ENCODE measurements at places on chromosomes 11 and 22.

- DNase-seq: no peak
Observed at GRCh38 chr11:114775875-114776621, 97.7 kb downstream of the NXPE2 start.

DNA sequence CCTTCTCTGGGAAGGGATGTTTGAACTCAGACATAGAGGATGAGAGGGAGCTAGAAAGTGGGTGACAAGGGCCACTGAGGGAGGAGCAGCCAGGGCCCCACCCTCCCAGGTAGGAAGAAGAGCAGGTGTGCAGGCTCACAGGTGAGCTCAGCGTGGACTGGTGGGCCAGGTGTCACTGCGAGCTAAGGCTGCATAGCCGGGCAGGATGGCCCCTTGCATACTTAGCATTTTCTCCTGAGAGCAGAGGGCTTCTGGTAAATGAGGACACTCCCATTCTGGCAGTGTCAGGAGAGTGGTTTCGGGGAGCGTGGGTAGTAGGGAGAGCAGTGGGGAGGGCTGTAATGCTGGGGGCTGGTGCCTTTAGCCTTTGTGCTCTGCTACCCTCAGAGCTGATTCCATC, 843.4 kb downstream of the TBC1D22A start:
- DNase-seq: no peak

DNA sequence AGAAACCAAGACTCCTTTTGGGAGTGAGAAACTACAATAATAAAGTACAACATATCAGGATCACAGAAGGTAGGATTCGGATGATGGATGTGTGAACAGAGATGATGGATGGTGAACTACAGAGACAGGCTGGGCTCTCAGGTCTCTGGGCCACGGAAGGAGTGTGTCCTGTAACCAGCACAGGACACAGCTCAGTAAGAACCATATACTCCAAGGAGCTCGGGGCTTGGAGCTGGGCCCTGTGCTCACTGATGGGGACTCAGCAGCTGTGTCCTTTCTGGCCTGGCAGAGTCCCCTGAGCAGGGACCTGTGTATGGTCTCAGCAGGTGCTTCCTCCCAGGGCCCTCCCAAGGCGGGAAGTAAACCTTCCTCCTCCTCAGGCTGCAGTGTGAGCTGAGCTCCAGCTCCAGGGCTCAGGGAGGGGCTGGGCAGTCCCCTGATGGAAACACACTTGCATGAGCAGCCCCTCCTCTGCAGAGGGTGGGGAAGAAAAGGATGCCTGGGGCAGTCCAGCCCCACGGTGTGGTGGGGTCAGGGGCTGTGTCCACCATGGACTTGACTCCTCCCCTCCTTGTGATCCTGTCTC, 39.8 kb upstream of the TOP3B start:
- DNase-seq: no peak

DNA sequence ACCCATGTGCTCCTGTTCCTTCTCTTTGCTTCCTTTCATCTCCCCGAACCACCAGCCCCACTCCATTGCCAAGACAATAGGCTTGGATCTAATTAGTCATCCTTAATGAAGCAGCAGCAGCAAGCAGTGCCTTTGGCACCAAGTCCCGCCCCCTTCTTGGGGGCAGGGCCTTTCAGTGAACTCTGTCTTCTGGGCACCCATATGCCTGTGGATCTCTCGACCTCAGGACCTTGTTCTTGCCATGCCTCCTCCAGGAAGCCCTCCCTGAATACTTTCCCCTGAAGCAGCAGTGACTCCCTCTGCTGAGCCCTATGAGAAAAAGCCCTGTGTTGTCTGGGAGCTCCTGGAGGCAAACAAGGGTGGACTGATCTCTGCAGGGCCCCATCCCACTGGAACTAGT, 32.1 kb downstream of the ARHGEF17 start:
- no peak for DNase-seq

DNA sequence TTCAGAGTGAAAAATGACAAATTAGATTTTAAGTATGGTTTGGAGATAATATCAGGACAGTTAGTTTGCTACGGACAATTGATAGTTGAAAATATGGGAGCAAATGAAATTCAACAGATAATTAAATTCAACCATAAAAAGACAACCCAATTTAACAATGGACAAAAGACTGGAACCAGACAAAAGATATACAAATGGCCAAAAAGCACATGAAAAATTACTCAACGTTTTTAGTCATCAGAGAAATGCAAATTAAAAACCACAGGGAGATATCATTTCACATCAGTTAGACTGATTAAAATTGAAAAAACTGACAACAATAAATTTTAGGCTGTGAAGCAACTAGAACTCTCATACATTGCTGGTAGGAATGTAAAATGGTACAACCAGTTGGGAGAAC, 27.2 kb downstream of the SIK2 start:
- no peak for DNase-seq

- DNase-seq: no peak
Observed at GRCh38 chr11:44784436-44784760, 57.6 kb downstream of the TSPAN18 start.

- DNase-seq: peak; percentile 56
Observed at GRCh38 chr22:42902875-42903510, 45.9 kb upstream of the ARFGAP3 start.

DNA sequence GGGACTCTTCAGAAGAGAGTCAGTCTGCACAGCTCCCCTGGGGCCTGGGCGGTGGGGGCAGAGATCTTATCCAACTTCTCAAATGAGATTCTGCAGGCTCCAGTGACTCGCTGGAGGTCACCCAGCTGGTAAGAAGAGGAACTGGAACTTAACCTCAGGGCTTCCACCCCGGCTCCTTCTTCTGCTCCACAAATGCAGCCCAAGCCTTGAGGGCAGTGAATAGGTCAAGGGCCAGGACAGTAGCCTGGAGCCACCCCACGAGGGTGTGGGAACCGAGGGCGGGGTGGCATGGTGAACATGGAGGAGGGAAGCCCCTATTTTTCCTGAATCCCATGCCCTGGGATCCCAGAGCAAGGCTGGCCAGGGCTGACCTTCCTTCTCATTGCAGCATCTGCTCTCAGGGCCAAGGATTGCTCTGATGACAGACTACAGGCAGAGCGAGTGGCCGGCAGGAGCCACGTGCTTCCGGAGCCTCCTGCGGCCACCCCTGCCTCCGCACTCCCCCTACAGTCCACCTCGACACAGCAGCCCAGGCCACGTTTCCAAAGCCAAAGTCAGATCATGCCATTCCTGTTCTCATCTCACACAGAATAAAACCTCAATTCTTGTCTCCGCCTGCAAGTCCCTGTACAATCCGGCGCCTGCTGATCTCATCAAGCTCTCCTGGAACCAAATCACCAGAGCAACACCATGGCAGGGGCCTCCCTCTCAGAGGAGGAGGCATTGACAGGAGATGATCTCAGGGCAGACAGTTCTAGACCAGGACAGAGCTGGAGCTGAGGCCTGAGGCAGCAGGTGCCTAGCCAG, 21.1 kb upstream of the UPK3A start:
- DNase-seq: peak; percentile 34

DNA sequence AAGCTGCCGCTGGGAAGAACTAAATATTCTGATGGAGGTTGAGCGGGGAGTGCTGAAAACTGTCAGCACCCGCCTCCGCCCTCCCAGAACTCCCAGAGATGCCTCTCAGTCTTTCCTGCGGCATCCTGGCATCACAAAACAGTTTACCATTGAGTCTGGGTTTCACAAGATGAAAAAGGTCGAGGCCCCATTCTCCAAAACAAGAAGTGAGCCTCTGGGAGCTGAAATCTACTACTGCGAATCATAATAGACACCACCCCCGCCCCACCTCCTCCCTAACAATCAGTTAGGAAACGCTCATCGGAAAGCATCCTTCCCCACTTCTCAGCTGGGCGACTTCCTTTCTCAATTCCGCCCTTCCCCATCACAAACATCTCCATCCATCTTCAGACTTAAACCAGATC, 1.0 kb downstream of the SUN2 start:
- no peak for DNase-seq

- no peak for DNase-seq
Observed at GRCh38 chr11:24386546-24387397, 110.1 kb upstream of the LUZP2 start.

DNA sequence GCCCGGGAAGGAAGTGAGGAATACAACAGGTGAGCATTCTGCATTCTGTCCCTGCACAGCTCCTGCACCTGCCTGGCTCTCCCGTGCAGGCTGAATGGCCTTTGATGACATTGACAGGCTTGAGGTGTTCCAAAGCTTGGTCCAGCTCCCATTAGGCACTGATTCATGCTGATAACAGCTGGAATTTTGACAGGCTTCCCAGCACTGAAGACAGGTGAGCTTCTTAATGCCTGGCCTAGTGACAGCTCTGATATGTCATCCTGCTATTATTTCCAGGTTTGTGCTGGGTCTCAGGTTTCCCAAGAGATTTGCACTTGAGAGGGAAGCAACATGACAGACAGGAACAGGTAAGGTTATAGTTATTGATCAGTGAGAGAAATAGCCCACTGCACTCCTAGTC, 58.0 kb upstream of the MTNR1B start:
- no peak for DNase-seq

GRCh38 chr22:26559961-26560575, 29.9 kb downstream of the TPST2 start:
- no peak for DNase-seq

DNA sequence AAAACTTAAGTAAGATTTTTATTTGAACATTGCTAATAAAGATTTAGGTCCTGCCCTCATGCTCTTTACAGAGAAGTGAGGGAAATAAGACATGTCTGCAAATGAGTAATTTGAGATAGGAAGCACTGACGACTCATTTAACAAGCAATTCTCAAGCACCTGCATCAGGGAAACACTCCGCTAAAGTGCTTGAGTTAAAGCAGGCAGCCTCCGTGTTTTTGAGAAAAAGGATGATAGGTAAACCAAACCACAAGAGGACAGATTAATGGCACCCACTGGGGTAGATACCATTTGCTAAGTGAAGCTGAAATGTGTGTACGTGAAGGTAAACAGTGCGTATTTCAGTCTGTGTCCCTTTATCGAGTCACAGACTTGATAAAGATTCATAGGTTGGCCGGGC, 184.6 kb upstream of the CARD18 start:
- DNase-seq: no peak

GRCh38 chr22:19062943-19063308, 59.3 kb downstream of the DGCR2 start:
- no peak for DNase-seq

DNA sequence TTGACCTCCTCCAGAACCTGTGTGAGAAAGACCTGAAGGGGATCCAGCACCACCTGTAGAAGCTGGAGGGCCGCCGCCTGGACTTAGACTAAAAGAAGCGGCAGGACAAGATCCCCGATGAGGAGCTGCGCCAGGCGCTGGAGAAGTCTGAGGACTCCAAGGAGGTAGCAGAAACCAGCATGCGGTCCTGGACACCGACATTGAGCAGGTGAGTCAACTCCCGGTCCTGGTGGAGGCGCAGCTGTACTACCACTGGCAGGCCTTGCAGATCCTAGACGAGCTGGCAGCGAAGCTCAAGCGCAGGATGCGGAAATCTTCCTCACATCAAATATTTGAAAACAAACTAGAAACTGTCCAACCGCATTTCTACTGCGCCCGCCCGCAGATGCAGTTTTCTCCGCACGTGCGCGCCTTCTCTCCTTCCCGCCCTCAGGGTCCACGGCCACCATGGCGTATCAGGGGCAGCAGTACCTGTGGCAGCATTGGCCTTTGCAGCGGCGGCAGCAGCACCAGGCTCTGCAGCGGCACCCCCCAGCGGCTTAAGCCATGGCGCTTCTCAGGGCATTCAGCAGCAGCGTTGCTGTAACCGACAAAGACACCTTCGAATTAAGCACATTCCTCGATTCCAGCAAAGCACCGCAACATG, 10.2 kb downstream of the CLDN25 start:
- DNase-seq: no peak

DNA sequence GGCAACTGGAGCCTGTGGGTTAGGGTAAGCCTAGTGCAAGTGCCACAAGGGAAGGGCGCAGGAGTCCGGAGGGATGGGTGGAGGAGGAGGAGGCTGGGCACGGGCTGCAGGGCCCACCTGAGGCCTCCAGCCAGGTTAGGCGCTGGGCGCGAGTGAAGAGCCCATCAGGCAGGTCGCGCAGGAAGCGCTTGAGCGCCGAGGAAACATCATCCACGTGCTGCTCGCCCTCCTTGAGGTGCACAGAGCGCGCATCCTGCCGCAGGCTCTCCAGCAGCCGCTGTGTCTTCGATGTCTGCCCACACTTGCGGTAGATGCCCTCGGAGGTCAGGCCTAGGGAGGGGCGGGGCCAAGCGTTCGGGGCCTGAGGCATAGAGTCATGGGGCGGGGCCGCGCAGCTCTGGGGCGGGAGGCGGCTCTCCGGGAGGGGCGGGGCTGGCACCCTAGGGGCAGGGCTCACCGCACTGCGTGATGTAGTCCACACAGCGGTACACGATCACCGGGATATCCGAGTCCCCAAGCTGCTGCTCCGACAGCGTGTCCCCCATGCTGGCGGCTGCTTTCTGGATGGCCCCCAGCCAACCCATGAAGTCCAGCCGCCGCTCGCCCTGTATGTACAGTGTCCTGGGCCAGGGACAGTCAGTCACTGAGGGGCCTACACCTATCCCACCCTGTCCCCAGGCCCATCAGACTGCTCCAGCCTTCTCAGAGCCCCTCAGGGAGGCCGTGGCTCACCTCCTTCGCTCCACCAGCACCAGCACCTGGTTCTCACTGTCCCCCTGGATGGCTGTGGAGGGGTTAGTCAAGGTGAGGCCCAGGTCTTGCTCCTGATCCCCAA, 22.9 kb upstream of the PDE2A start:
- DNase-seq: no peak

DNA sequence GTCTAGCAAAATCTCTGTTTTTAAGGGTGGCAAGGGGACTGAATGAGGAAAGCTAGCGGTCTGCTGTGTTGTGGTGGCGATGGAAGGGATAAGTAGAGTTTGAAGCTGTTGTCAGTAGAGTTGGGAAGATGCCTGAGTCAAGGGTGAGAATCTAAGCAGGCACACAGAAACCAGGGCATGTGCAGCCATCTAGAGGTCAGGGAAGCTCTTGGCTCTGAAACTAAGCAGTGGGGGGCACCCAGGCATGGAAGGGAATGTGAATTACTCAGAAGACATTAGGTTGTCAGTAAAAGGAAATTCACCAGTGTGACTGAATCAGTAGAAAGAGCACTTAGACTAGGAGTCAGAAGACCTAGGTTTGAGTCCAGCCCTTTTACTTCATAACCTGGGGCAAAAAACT, 15.4 kb downstream of the BMAL1 start:
- no peak for DNase-seq

DNA sequence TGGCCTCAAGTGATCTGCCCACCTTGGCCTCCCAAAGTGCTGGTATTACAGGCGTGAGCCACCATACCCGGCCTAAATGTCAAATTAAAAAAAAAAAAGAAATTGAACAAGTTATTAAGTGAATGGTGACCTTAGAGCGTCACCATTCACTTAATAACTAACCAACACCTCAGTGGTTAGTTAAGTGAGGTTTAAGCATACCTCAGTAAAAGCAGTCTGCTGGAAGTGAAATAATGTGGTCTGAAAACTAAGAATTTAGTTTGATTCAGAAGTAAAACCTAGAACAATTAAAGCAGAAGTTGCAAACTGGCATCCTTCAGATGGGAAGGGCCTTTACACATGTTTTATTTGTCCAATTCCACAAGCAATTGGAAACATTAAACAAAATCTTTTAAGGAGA, 71.5 kb downstream of the FCHSD2 start:
- no peak for DNase-seq

DNA sequence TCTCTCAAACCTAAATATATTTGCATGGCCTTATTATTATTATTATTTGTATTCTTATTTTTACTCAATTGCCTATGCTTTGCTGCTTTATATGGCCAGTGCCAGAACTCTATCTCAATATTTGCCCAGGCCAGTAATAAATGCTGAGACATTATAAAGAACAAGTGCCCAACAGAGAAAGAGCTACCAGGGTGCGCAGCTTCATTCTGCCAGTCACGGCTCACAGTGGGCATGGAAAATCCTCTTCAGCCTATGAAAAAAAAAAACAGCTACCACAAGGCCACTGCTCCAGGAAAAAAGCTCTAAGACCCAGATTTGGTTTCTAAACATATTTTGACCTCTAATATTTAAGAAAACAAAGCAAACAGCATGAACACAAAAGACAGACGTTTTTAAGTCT, 1223.6 kb downstream of the LRRC4C start:
- no peak for DNase-seq
